ENCODE measurements at places on chromosomes 16 and 17. TPM values are rescaled to one million over a fixed set of nuclear protein-coding genes. Genes with fewer than 3 reads are reported as not detected.

- DNase-seq, result no peak
- H3K4me1 ChIP-seq, result no peaks in the 10 kb centered on the region
- no peaks in the 10 kb centered on the region for H3K27me3 ChIP-seq
- H3K36me3 ChIP-seq, result no peaks in the 10 kb centered on the region
- no peak overlapping the region for H3K4me3 ChIP-seq
- no peak overlapping the region for H3K27ac ChIP-seq
These were observed 13.0 kb downstream of the CDYL2 start for GRCh38 chr16:80791411-80791810.

GRCh38 chr17:74394275-74394950 lies 27.1 kb downstream of the GPR142 start:
- no peaks in the 10 kb centered on the region for H3K4me1 ChIP-seq
- H3K27me3 ChIP-seq, result no peaks in the 10 kb centered on the region
- no peak overlapping the region for H3K27ac ChIP-seq
- no peak for DNase-seq
- H3K4me3 ChIP-seq, result no peak overlapping the region

DNA sequence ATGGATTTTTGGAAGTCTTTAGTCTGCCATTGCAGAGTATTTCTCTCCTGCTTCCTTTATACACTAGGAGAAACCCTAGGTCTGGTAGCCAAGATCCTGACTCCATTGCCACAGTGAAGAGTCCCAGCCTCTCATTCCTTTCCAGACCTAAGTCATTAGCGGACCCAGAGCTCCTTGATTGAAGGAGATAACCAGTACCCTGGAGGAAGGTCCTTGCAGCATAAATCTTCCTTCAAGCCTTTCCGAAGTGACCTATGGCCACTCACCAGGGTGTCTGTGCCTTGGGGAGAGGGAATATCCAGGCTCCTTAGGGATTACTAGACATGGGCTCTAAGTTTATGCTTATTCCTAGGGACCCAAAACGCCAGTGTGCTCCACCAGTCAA lies 35.8 kb downstream of the BCL7C start:
- no peaks in the 10 kb centered on the region for H3K27me3 ChIP-seq
- H3K4me3 ChIP-seq, result no peak overlapping the region
- H3K27ac ChIP-seq, result no peak overlapping the region
- no peaks in the 10 kb centered on the region for H3K4me1 ChIP-seq
- DNase-seq, result no peak
- H3K36me3 ChIP-seq, result peaks cover 15% of the 10 kb centered on the region

DNA sequence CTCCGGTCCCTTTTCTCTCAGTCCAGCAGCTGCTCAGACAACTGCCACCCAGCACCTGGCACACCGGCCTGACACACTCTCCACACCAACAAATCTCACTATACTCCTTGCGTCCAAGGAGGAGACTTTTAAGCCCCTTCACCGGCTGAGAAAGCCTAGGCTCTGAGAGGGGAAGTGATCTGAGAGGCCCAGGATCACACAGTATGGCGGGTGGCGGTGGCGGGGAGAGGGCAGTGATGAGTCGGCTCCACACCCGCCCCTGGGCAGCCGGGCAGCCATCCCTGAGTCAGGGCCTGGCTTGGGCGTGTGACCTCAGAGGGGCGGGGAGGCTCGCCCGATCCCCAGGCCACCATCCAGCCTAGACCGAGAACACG lies 569 bp downstream of the FLII start:
- H3K4me1 ChIP-seq, result peaks cover 53% of the 10 kb centered on the region
- DNase-seq, result peak; percentile 87
- peaks cover 37% of the 10 kb centered on the region for H3K36me3 ChIP-seq

- H3K4me3 ChIP-seq, result peak overlapping the region; percentile 67
- H3K36me3 ChIP-seq, result no peaks in the 10 kb centered on the region
- peaks cover 40% of the 10 kb centered on the region for H3K27me3 ChIP-seq
- no peak overlapping the region for H3K27ac ChIP-seq
These were observed 1.7 kb upstream of the CBX4 start for GRCh38 chr17:79840989-79841286.

CTRB2 gene
- 0.44 TPM for total RNA-seq

- H3K36me3 ChIP-seq, result peaks cover 9% of the 10 kb centered on the region
- DNase-seq, result peak; percentile 69
- H3K27me3 ChIP-seq, result no peaks in the 10 kb centered on the region
- peak overlapping the region; percentile 89 for H3K27ac ChIP-seq
- H3K4me3 ChIP-seq, result peak overlapping the region; percentile 100
- peaks cover 63% of the 10 kb centered on the region for H3K4me1 ChIP-seq
These were observed 1.0 kb downstream of the RNF166 start for GRCh38 chr16:88705076-88705684.

DNA sequence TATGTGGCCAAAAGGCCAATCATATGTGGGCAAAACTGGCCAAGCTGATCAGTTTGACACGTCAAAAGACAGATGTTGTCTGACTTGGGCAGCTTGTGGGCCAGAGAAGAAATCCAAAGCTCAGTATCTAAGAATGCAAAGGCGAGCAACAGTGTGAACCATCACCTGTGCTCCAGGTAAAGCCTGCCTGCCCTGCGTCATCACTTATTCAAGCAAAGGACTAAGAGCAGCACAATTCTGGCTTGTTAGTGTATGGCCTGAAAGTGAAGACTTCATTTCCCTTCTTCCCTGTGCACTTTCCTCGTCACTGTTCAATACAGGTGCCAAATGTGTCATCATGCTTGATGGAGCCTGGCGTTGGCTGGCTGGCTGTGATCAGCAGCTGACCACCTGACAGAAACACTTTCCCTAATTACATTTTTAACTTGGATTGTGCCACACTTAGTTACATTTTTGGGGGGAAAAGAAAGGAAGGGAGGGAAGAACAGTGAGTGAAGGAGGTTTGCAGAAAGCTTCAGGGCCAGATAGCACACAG lies 4.7 kb downstream of the FAM20A start:
- H3K4me3 ChIP-seq, result no peak overlapping the region
- H3K27me3 ChIP-seq, result peaks cover 10% of the 10 kb centered on the region
- peaks cover 49% of the 10 kb centered on the region for H3K4me1 ChIP-seq
- peak overlapping the region; percentile 34 for H3K27ac ChIP-seq

GRCh38 chr17:81033535-81034167 lies 1.3 kb upstream of the BAIAP2 start:
- no peaks in the 10 kb centered on the region for H3K27me3 ChIP-seq
- peaks cover 66% of the 10 kb centered on the region for H3K4me1 ChIP-seq
- peaks cover 7% of the 10 kb centered on the region for H3K36me3 ChIP-seq
- DNase-seq, result peak; percentile 69
- H3K4me3 ChIP-seq, result peak overlapping the region; percentile 62

DNA sequence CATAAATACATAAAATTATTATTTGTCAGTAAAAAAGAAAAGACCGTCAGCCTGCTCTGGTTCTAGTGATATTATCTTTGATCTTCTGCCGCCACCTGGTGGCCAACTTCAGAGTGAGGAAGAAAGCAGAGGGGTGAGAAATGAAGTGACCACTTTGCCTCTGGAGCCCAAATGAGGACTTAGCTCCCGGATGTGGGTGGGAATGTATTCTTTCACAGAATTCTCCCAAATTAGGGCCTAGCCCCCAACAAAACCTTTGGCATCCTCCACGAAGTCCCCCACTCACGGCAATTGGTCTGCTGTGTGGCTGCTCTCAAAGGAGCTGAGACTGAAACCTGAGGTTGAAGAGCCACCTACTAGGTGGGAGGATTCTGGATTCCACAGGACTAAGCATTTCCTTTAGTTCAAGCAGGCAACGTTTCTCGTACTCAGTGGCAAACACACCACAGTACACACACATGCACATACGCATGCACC lies 4.9 kb upstream of the ZNF267 start:
- H3K27ac ChIP-seq, result peak overlapping the region; percentile 78
- H3K4me3 ChIP-seq, result peak overlapping the region; percentile 28
- DNase-seq, result peak; percentile 81
- H3K4me1 ChIP-seq, result peaks cover 25% of the 10 kb centered on the region
- H3K27me3 ChIP-seq, result no peaks in the 10 kb centered on the region

GJD3 gene
- total RNA-seq, result 3.1 TPM

- DNase-seq, result no peak
- H3K4me1 ChIP-seq, result peaks cover 17% of the 10 kb centered on the region
- H3K4me3 ChIP-seq, result peak overlapping the region; percentile 63
- no peak overlapping the region for H3K27ac ChIP-seq
These were observed 746 bp downstream of the GNAO1 start for GRCh38 chr16:56191835-56192634.

DNA sequence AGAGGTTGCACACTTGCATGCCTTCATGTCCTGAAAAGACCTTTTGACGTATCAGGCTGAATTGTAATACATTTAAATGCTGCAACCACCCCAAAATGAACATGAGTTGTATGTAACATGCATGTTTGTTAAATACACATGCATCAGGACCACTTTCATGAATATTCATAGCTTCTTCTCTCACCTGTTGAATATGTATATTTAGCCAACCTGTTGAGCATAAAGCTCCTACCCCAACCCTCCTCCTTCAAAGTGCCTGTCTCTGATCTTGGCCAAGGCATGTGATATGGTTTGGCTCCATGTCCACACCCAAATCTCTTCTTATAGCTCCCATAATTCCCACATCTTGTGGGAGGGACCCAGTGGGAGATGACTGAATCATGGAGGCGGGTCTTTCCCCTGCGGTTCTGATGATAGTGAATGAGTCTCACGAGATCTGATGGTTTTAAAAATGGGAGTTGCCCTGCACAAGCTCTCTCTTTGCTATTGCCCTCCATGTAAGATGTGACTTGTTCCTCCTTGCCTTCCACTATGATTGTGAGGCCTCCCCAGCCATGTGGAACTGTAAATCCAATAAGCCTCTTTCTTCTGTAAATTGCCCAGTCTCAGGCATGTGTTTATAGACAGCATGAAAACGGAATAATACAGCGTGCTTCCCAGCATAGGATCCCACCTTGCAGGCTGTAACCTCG lies 3.8 kb upstream of the CRYM start:
- no peak overlapping the region for H3K27ac ChIP-seq
- no peak for DNase-seq
- H3K4me3 ChIP-seq, result no peak overlapping the region
- no peaks in the 10 kb centered on the region for H3K36me3 ChIP-seq
- peaks cover 49% of the 10 kb centered on the region for H3K27me3 ChIP-seq

DNA sequence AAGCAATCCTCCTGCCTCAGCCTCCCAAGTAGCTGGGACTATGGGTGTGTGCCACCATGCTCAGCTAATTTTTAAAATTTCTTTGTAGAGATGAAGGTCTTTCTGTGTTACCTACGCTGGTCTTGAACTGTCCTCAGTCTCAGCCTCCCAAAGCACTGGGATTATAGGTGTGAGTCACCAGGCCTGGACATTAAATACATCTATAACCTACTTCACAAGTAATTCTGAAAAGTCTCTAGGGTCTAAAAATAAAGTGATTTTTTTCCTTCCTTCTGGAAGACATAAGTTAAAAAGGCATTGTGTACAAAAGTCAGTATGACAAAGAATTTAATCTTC lies 118.3 kb downstream of the PARN start:
- no peak for DNase-seq
- no peak overlapping the region for H3K4me3 ChIP-seq
- H3K27me3 ChIP-seq, result no peaks in the 10 kb centered on the region
- no peaks in the 10 kb centered on the region for H3K36me3 ChIP-seq

PABPN1L gene
- not detected for total RNA-seq

CRYBA1 gene
- total RNA-seq, result not detected

All from lower lobe of right lung (tissue), 2 donors.